Melanocyte of skin (primary cell): ENCODE measurements at places on chromosomes 4 and X. TPM values are rescaled to one million over a fixed set of nuclear protein-coding genes. Genes with fewer than 3 reads are reported as not detected.

NHS gene
- total RNA-seq: 0.36 and 1.4 TPM in 2 replicates

TLR8 gene
- not detected in 2 replicates for total RNA-seq

FGG gene
- not detected in 2 replicates for total RNA-seq

RNF113A gene
- total RNA-seq: 12.4 and 14.5 TPM in 2 replicates

SPANXA1 gene
- total RNA-seq: not detected in 2 replicates

TREX2 gene
- 1.3 and 3.4 TPM in 2 replicates for total RNA-seq

GC gene
- total RNA-seq: not detected in 2 replicates
